ENCODE measurements at places on chromosomes 4 and X.

DNA sequence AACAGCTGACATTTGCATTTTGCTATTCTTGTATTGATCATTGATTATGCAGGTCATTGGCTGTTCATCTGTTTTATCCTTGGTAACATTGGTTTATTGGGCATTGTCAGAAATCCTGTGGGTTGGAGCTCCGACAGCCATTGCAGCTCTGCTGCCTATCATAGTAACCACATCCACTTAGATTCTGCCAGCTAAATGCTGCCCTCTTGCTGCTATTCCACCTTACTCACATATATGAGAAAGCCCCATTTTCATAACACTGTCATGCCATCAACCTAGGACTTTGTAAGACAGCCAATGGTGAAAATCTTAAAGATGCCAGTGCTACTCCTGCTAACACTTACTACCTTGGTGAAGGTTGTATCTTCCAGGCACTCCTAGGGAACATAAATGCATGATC, 187.3 kb upstream of the CXCL13 start:
- no peak overlapping the region for H3K27ac ChIP-seq
- no peaks in the 10 kb centered on the region for H3K4me1 ChIP-seq
- H3K36me3 ChIP-seq: no peaks in the 10 kb centered on the region
- no peak overlapping the region for H3K4me3 ChIP-seq
- DNase-seq: peak; percentile 29

DNA sequence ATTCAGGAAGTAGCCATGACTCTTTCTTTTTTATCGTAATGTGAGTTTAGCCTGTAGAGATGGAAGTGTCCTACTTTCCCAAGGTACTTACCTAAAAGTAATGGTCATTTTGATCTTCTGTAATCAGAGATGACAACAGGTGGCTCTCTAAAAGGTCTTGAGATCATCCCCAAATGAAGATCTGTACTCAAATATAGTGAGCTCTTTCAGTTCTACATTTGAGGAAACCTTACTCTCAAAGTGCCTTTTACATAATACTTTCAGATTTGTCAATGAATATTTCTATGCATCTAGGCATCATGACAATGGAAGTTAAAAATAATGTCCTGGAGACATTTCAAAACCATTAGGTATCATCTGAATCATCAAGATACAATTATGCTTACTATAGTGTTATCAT, 17.2 kb upstream of the MND1 start:
- H3K27me3 ChIP-seq: no peaks in the 10 kb centered on the region
- H3K4me1 ChIP-seq: no peaks in the 10 kb centered on the region
- H3K36me3 ChIP-seq: peaks cover 4% of the 10 kb centered on the region
- no peak overlapping the region for H3K4me3 ChIP-seq

DNA sequence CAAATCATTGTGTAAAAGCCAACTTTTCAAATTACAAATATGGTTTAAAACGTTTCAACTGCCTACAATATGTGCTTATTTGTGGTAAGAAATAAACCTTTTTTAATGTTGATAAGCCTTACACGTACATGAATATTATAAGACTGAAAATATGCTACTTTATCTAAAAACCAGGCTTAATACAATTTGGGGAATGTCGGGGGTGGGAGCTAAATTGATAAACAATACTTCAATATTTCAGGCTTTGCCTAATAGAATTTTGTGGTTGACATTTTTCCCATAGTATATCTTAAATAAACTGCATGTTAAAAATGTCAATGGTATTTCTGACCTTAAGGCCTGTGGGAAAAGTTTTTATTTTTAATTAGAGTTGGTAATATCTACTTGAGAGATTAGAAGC, 69.8 kb upstream of the SLIT2 start:
- no peak for DNase-seq
- no peaks in the 10 kb centered on the region for H3K4me1 ChIP-seq
- no peaks in the 10 kb centered on the region for H3K36me3 ChIP-seq

- H3K4me1 ChIP-seq: no peaks in the 10 kb centered on the region
- H3K27me3 ChIP-seq: no peaks in the 10 kb centered on the region
- DNase-seq: peak; percentile 57
- H3K27ac ChIP-seq: no peak overlapping the region
- H3K4me3 ChIP-seq: no peak overlapping the region
Observed at GRCh38 chrX:132092439-132093065, 35.3 kb downstream of the FRMD7 start.

DNA sequence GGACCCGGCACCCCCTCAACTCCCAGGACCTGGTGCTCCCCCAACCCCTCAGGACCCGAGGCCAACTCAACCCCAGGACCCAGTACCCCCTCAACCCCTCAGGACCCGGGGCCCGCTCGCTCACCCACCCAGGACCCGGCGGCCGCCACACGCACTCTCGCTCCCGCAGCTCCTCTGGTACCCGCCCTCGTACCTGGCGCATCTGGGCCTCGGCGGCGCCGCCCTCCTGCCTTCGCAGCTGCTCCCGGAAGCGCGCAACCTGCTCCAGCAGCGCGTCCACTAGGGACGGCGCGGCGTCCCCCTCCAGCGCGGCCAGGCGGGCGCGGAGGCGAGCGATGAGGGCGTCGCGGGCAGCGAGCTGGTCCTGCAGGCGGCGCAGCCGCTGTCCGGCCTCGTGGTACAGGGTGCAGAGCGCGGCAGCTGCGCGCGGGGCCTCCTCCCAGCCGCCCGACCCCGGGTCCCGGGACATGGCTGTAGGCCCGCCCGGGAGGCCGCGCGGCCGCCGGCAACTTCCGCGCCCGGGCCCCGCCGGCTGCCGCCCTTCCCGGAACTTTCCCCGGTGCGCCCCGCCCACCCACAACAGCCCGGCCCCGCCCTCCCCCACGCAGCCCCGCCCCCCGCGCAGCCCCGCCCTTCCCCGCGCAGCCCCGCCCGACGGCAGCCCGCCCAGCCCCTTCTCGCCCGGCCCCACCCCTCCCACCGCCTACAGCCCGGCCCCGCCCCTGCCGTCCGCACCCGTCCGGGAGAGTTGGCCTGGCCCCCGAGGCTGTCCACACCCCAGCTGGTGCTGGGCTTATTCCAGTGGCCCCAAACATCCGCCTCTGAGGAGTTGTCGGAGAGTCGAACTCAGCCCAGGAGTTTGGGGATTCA, at the start of gene TNIP2:
Gene TNIP2, minus strand, starts transcription at position 516 of the 870 bp plus-strand sequence. Its CDS starts 47 bp downstream, at position 469.
- H3K27ac ChIP-seq: peak within 1 kb of the TSS; percentile 96
- no peaks in the 10 kb centered on the region for H3K27me3 ChIP-seq
- peaks cover 3% of the 10 kb centered on the region for H3K36me3 ChIP-seq
- peak; percentile 93 for DNase-seq
